CD4-positive, alpha-beta T cell treated with Interleukin-6 at 100 ng/mL for 8 hours (primary cell): ENCODE measurements at places on chromosomes 6 and 20.

- DNase-seq: peak; percentile 54
Measured at GRCh38 chr6:130183271-130184222, 39.2 kb downstream of the SAMD3 start.

- DNase-seq: peak; percentile 39
Measured at GRCh38 chr6:157755746-157756411, 67.2 kb upstream of the SNX9 start.

DNA sequence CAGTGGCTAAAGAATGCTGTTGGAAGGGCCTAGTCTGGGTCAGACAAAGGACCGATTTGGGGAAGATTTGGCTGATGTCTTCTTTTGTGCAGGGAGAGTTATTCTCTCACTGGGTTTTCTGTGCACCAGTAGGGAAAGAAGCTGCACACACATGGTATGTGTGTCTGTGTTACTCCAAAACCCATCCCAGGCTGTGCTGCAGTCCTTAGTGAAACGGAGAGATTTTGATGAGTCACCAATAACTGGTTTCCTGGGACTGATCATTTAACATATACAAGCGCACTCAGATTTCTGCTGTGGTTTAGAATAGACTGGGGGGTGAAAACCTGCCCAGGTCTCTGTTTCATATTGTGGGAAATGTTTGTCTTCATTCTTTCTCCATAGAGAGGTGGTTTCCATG lies 1049.8 kb downstream of the KIF16B start:
- no peak for DNase-seq

GRCh38 chr20:23114018-23114417 lies 27.9 kb upstream of the CD93 start:
- DNase-seq: no peak

GRCh38 chr20:32075534-32075933 lies 23.5 kb downstream of the HCK start:
- DNase-seq: no peak

DNA sequence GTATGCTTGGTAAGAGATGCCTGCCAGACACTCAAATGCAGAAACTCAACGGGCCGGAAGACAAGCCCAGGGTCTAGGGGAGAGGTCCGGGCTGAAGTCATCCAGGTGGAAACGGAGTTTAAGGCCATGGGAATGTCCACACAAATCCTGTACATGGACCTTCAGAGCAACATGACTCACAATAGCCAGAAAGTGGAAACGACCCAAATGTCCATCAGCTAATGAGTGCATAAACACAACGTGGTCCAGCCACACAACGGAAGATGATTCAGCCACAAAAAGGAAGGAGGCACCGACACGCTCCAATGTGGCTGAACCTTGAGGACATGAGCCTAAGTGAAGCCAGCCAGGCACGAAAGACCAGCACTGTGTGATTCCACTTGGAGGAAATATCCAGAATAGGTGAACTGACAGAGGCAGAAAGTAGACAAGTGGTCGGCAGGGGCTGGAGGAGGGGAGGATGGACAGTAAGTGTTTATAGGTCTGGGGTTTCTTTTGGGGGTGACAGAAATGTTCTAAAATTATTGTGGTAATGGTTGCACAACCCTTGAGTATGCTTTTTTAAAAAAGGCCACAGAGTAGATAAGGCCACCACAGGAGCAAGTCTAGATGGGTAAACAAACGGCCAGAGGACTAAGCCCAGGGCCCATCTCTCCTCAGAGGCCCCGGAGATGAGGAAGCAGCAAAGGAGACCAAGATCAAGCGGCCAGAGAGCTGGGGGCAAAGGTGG lies 105.6 kb downstream of the PREX1 start:
- no peak for DNase-seq

- no peak for DNase-seq
Measured at GRCh38 chr6:86934365-86934764, 3.0 kb upstream of the HTR1E start.

DNA sequence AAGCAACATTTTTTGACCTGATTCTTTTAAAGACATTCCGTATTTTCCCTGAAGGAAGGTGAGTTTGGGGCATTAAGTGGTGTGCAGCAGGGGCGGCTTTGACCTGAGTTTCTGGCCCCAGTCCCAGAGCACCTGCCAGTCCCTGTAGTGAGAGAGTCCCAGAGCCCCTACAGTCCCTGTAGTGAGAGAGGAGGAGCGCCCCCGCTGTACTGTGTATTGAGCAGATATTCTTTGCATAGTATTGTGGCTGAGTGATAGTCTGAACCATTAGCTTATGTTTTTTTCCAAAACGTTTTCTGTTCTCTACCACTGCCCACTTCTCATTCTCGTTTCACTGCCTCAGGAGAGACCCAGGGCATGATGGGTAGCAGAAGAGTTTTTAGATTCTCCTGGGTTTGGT lies 17.2 kb upstream of the SH3BGRL2 start:
- DNase-seq: no peak

DNA sequence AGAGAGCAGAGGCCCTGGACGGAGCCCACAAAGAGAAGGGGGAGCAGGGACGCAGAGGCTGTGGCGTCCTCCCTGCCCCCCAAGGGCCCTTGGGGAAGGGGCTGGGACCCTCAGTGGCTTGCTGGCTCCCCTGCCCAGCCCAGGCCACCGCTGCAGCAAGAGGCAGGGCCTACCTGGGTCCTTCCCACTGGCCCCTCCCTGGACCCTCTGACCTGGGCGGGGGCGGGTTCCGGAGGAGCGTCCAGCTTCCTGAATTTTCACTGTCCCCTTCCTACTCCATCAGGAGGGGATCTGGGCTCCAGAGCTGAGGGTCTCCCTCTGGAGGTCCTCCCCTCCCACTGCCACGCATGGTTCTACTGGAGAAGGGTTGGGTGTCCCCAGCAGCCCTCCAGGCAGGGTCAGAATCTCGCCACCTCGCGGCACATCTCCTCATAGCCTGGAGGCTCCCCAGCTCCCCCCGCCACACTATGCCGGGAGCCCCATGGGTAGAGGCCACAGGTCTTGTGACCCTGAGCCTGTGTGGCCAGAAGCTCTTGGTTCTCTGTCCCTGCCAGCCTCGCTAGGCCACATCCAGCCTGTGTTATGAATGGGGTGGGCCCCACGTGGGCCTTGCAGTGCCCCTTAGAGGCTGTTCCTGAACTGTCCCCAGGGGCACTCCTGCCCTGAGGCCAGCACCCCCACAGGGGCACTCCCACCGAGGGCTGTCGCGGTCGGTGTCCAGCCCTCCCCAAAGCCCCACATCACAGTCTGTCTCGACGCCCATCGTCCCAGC lies 1.0 kb upstream of the SOX18 start:
- DNase-seq: no peak

- DNase-seq: no peak
Measured at GRCh38 chr20:20334489-20334888, 33.4 kb upstream of the INSM1 start.

GRCh38 chr6:44641344-44642031 lies 254.0 kb downstream of the CDC5L start:
- DNase-seq: no peak
